ENCODE measurements at places on chromosomes 6 and 20. TPM values are rescaled to one million over a fixed set of nuclear protein-coding genes. Genes with fewer than 3 reads are reported as not detected.

DPM1 gene
- 89.0 TPM for total RNA-seq

DPPA5 gene
- not detected for total RNA-seq

SRPK1 gene
- 95.7 TPM for total RNA-seq

VNN1 gene
- under 0.01 TPM for total RNA-seq

BPIFB4 gene
- total RNA-seq, result not detected

OVOL2 gene
- not detected for total RNA-seq

CLVS2 gene
- total RNA-seq, result not detected

SLC22A2 gene
- under 0.01 TPM for total RNA-seq

ELOVL4 gene
- 6.2 TPM for total RNA-seq

Measured in regular cardiac myocyte (primary cell).